ENCODE measurements at places on chromosomes 6 and 20.

- no peak for DNase-seq
These were observed 43.7 kb upstream of the RAB23 start for GRCh38 chr6:57265755-57266221.

GRCh38 chr20:45269754-45270270, 15.4 kb upstream of the SLPI start:
- no peak for DNase-seq

DNA sequence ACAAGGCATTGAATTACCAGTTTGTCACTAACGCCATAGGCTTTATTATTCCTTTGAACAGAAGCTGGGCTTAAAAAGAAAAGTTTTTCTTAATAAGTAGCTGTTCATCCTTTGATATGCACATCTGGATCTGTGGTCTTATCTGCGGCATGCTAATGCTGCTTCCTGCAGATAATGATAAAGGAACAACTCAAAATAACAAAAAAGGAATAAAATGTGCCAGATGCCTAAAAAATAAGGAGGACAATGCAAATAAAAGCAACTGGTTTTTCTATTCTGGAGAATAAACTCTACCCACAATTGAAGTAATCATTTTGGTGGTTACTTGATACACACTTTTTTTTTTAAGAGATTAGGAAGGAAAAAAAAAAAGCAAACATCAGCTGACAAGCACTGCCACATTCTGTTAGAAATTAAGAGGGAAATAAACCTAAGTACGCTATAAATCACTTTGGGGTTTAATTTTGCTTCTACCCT, 156.8 kb upstream of the SALL4 start:
- DNase-seq = no peak

DNA sequence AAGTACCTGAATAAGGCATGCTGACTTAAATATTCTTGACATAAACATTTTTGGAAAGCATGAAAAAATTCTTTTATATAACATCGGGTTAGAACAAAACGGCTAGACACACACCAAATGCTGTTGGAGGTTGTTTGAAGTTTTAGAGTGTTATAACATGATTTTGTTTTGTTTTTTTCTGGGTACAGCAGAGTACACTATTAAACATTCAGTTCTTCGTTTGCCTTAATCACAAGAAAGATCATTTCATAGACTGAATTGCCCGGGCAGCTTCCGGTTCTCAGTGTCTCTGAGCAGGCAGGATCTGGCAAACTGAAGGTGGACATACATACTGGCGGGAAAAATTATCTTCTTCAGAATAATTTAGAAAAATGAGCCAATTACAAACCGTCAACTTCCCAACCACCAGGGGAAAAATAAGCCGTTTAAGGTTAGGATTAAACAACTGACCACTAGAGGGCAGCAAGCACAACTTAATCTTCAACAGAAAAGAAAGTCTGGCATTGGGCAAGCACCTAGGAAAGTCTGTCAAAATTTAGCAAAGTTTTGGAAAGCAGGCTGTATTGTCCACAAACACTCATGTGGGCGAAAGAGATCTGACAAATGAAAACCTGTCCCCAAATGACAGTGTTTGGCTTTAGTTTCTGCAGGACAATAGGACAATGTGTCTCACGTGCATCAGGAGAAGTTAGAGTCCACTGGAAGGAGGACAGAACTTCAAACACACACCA, 15.0 kb downstream of the ZNF217 start:
- no peak for DNase-seq

DNA sequence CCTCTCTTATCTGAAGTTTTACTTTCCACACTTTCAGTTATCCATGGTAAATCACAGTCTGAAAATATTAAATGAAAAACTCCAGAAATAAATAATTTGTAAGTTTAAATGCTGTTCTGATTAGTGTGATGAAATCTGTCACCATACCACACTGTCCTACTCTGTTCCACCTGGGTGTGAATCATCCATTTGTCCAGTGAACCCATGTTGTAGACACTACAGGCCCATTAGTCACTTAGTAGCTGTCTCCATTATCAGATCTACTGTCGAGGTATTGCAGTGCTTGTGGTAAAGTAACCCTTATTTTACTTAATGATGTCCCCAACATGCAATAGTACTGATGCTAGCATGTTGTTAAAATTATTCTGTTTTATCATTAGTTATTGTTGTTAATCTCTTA, 29.2 kb upstream of the MMS22L start:
- no peak for DNase-seq

DNA sequence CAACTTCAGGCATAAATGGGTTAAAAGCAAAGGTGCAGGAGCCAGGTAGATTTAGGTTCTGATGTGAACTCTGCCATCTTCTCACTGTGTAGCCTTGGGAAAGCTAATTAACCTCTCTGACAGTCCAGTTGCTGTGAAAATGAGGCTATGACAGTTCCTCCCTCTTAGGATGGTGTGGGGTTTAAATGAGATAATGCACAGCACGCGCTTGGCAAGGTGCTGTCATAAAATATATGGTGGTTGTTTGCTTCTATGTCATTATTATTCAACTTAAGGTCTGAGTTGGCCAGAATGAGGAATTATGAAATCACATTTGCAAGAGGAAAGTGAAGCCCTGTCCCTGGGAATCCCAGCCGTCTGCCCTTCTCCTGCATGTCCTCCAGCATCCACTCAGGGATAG, 15.5 kb upstream of the BCAS1 start:
- no peak for DNase-seq

DNA sequence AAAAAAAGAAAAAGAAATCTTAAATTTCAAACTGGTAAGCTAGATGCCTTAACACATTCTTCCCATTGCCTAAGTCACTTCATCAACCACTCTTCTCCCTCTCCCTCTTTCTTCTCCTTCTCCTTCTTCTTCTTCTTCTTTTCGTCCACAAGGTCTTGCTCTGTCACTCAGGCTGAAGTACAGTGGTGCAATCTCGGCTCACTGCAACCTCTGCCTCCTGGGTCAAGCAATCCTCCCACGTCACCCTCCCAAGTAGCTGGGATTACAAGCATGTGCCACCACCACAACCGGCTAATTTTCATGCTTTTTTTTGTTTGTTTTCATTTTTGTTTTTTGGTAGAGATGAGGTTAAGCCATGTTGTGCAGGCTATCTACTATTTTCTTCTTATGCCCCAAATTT, 60.2 kb downstream of the GPR63 start:
- DNase-seq = no peak

GRCh38 chr20:21548390-21549035, 34.6 kb upstream of the NKX2-2 start:
- DNase-seq = no peak

- no peak for DNase-seq
These were observed 109.8 kb upstream of the PTPRK start for GRCh38 chr6:128630213-128630612.

DNA sequence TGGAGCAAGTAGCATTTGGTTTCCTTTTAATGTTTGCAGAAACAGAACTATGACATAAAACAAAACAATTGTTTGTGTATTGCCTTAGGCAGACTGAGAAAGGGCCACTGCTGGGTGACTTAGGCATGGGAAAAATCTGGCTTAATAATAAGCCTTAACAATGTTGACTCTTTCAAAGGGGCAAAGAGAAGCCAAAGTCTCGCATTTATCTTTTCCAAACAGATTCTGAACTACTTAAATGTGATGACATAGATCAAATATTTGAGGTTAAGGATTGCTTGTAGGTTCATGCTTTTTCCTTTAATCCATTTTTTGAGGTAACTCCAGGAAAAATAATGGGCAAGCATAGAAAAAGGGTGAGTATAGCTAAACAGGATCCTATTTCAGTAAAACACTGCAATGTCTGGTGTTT, 39.6 kb downstream of the ADAT2 start:
- no peak for DNase-seq

- DNase-seq = no peak
These were observed 422.1 kb downstream of the EPM2A start for GRCh38 chr6:145313041-145313855.

DNA sequence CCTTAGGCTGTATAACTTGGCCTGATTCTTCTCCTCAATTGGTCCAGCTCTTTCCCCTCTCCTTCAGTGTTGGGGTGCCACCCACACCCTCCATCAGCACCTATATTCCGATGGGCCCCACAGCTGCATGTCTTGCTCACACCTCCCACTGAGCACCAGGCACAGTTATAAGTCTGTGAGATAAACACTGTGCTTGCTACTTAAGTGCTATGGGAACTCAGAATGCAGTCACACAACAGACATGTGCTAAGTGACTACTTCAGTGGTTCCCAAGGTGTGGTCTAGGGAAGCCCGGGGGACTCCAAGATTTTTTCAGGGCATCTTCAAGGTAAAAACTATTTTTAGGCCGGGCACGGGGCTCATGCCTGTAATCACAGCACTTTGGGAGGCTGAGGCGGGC, 7.3 kb downstream of the ZC3H12D start:
- no peak for DNase-seq

DNA sequence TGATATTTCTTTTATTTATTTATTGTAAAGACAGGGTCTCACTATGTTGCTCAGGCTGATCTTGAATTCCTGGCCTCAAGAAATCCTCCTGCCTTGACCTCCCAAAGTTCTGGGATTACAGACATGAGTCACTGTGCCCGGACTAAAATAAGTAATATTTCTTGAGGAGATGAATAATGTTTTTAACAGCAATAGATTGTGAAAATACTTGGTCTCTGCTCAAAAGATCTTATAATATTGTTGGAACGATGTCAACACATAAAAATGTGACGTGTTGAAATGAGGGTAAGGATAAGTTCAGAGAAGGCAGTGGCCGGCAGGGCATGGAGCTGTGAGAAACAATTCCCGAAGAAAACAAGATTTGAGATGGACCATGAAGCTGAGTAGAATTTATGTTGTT, 178.7 kb downstream of the GJA1 start:
- peak; percentile 4 for DNase-seq

- DNase-seq = no peak
These were observed 12.6 kb downstream of the PCMTD2 start for GRCh38 chr20:64268174-64268573.

DNA sequence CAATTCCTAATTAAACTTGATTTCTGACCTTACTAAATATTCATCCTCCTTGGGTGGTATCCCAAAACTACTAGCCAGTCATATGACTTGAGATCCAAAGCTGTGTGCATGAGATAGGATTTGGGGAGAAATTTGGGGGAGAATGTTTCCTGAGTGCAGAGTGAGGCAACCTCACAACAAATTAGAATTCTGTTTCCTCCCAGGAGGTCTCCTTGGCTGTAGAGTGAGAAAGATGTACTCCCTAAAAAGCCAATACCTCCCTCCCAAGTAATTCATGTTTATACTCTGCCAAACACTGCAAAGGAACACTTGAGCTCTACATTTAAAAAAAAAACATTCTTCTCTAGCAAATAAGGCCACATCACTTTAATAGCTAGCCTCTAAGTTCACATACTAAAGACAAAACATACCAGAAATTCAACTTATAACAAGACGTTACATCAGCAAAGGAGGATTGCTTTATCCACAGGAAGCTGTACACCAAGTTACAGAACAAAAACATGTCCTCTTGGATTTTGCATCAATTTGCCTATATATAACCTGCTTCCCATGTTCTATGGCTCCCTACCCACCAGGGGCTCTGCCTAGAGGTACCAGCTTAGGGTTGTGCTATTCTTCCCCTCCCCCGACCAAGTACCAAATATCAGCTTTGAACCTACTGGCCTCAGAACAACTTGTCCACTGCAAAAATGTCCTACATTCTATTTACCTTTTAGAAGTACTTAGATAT, 15.4 kb upstream of the TMEM30A start:
- DNase-seq = no peak

DNA sequence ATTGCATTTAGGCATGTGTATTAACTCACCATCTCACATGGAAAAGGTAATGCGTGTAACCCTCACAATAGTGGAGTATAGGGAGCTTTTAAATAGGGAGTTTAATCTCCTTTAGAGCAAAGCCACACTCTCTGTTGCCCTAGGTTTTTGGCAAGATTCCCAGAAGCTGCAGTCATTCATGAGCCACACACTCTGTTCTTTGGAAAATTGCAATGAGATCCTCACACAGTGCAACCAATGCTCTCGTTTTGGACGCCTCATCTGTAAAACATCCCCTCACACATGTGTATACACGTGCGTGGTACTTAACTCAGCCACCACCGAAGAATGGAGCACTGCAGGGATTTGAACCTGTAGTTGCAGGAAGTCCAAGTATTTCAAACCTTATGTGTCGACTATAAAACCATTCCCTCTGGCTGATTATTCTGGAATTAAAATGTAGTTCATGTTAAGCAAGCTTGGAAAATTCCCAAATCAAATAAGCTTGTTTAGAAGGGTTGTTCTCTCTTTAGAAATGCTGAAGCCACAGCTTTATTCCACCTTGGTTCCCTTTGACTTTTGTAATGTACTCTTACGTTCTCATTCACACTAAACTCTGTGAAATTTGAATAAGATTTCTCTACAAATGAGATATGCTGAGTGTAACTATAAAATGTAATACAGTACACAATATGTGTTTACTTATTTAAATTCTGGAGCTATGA, 489.8 kb upstream of the MANEA start:
- no peak for DNase-seq

DNA sequence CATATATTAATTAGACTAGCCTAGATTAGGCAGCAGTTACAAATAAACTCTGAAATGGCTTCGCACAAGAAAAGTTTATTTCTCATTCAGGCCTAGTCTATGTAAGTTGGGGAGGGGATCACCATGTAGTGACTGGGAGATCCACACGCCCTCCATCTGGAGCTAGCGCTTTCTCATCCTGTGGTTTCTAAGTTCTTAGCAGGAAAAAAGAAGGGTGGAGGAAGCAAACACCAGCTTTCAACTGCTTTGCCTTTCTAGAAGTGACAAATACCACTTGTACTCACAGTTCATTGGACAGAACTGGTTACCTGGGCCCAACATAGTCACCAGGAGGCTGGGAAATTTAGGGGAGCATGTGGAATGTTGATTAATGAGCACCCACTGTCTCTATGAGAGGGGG, 46.6 kb downstream of the NDUFAF5 start:
- no peak for DNase-seq

- no peak for DNase-seq
These were observed 6.7 kb downstream of the PFDN4 start for GRCh38 chr20:54214566-54214965.

DNA sequence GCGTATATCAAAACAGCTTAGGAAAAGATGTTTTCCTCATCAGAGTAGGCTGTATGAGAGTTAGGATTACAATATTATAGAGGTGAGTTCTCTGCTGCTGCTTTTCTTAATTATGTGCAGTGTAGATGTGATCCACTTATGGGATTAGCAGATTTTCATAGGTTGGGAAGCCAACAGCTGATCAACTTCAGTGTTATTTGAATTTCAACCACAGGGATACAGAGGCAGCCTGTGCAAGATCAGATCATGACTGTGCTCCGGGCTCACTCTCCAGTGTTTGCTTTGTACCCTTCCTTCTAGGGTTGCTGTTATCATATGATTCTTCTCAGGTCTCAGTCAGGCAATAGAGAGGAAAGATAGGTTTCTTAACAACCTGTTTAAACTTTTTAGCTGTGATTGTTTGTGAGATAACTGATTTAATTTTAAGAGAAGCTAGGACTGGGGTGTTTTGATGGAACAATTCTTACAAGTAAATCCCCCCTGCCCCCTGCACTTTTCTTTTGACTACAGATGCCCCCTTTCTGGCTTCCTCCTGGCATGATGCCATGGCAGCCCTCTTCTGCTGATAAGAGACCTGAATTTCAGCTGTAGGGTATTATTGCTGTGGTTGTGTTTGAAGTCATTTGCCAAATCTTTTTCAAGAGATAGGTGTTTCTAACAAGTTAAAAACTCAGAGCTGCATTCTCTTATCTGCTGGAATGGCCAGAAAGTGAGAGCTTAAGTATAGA, 8.5 kb downstream of the RNF8 start:
- no peak for DNase-seq

Measured in thoracic aorta (tissue), 2 donors.